ENCODE measurements at places on chromosomes 4 and X. TPM values are rescaled to one million over a fixed set of nuclear protein-coding genes. Genes with fewer than 3 reads are reported as not detected.

Gene TMEM175
- 6.7 TPM for total RNA-seq

Gene ASMT
- total RNA-seq: 0.28 TPM

Gene SMIM31
- 0.09 TPM for total RNA-seq

Gene COX7B2
- total RNA-seq: not detected

Gene NLRP2B
- not detected for total RNA-seq

Gene LDB2
- total RNA-seq: not detected

Gene ARHGEF6
- total RNA-seq: 0.13 TPM

Gene KIAA0232
- 5.8 TPM for total RNA-seq

Gene YY2
- 2.8 TPM for total RNA-seq

Gene CYP2U1
- total RNA-seq: 2.0 TPM

Gene PTPN13
- 4.8 TPM for total RNA-seq

Gene DNAAF6
- not detected for total RNA-seq

Gene BTK
- 0.13 TPM for total RNA-seq

Gene ASB5
- 0.02 TPM for total RNA-seq

Gene TRIML2
- total RNA-seq: 64.1 TPM

Gene MTTP
- total RNA-seq: not detected

Gene PNMA3
- 0.19 TPM for total RNA-seq

Gene RASSF6
- total RNA-seq: 0.98 TPM

Gene GIMD1
- not detected for total RNA-seq

Gene TMSB15A
- 0.73 TPM for total RNA-seq

Gene HSFX1
- total RNA-seq: 0.49 TPM

Gene SLC7A11
- 27.5 TPM for total RNA-seq

Gene PPP2R3B
- 25.5 TPM for total RNA-seq

Gene CLCN4
- total RNA-seq: 4.8 TPM

Gene PPP4R3C
- total RNA-seq: not detected

Gene SORBS2
- total RNA-seq: 0.30 TPM

Gene CT45A3
- total RNA-seq: 0.16 TPM

Gene MAGEB10
- not detected for total RNA-seq

Gene ESX1
- not detected for total RNA-seq

Gene KCND1
- total RNA-seq: 1.4 TPM

Gene DOCK11
- 6.5 TPM for total RNA-seq

Gene NXF2
- total RNA-seq: not detected

Gene POU4F2
- not detected for total RNA-seq

Gene ADH1C
- total RNA-seq: not detected

Gene F11
- not detected for total RNA-seq

Gene ITIH6
- total RNA-seq: 0.01 TPM

Gene F8A2
- not detected for total RNA-seq

Gene MSN
- total RNA-seq: 269 TPM

Gene AADAT
- 8.9 TPM for total RNA-seq

Gene FRG2
- total RNA-seq: 0.09 TPM

Gene MAGEC2
- not detected for total RNA-seq

Gene WDR17
- 1.9 TPM for total RNA-seq

Gene RAB33A
- 0.20 TPM for total RNA-seq

Gene ANOS1
- 0.03 TPM for total RNA-seq

Gene PABPC1L2B
- not detected for total RNA-seq

Gene BGN
- total RNA-seq: not detected

Gene CCDC149
- total RNA-seq: 1.4 TPM

Gene PLS3
- total RNA-seq: 200 TPM
